ENCODE measurements at places on chromosomes 6 and 20. TPM values are rescaled to one million over a fixed set of nuclear protein-coding genes. Genes with fewer than 3 reads are reported as not detected.

PET117 gene
- total RNA-seq: 20.3 TPM

DPPA5 gene
- total RNA-seq: not detected

C20orf202 gene
- 0.07 TPM for total RNA-seq

KCNG1 gene
- 52.5 TPM for total RNA-seq

TBXT gene
- total RNA-seq: not detected

CTCFL gene
- 0.04 TPM for total RNA-seq

GUCA1A gene
- total RNA-seq: not detected

EPPIN gene
- total RNA-seq: not detected

PSMB1 gene
- 245 TPM for total RNA-seq

BMP5 gene
- total RNA-seq: 0.01 TPM

OVOL2 gene
- 0.35 TPM for total RNA-seq

STX11 gene
- total RNA-seq: 2.4 TPM

C20orf204 gene
- total RNA-seq: 0.29 TPM

CD109 gene
- total RNA-seq: 81.2 TPM

SUPT3H gene
- total RNA-seq: 4.6 TPM

PEDS1 gene
- 66.4 TPM for total RNA-seq

RGS17 gene
- total RNA-seq: 7.3 TPM

Measured in A549 treated with dexamethasone at 1 μM for 4 hours (cell line).